ENCODE measurements at places on chromosomes 13 and 19. TPM values are rescaled to one million over a fixed set of nuclear protein-coding genes. Genes with fewer than 3 reads are reported as not detected.

- DNase-seq, result no peak
- no peak overlapping the region for H3K4me3 ChIP-seq
- H3K27ac ChIP-seq, result no peak overlapping the region
Measured at GRCh38 chr19:3441986-3442329, 38.4 kb downstream of the SMIM24 start.

DNA sequence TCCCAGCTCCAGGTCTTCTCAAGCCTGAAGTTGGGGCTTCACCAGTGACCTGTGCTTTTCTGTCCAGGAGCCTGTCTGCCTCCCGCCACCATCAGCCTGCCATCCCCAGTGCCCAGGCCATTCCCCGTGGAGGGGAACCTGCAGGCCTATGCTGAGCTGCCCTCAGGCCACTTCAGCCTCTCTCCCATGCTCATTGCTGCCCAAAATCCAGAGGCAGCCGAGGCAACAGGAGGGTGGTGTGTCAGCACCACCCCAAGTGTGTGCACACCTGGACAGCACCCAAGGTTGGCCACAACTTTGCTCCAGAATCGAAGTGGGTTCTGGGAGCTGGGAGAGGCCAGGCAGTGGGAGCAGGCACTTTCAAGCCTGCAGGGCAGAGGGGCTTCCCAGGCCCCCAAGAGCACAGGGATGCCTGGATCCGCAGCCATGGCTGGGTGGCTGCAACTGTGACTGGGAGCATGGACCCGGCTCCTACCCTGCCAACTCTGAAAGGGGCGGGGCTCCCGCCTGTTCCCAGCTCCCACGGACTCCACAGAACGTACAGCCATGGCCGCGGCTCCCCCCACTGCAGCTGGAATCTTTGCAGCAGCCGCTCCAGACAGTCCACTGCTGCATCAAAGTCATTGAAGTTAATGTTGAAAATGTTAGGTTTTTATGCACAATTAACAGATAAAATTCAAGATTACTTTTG lies 1747.0 kb downstream of the OLFM4 start:
- H3K27me3 ChIP-seq, result no peaks in the 10 kb centered on the region
- no peaks in the 10 kb centered on the region for H3K4me1 ChIP-seq
- DNase-seq, result no peak
- H3K4me3 ChIP-seq, result no peak overlapping the region
- no peaks in the 10 kb centered on the region for H3K36me3 ChIP-seq

- no peak overlapping the region for H3K4me3 ChIP-seq
- no peaks in the 10 kb centered on the region for H3K27me3 ChIP-seq
- DNase-seq, result peak; percentile 91
- H3K27ac ChIP-seq, result no peak overlapping the region
- H3K36me3 ChIP-seq, result peaks cover 33% of the 10 kb centered on the region
- H3K4me1 ChIP-seq, result no peaks in the 10 kb centered on the region
Measured at GRCh38 chr19:38142176-38143035, 81.6 kb downstream of the DPF1 start.

The ATG4D gene
- total RNA-seq, result 11.6 TPM

DNA sequence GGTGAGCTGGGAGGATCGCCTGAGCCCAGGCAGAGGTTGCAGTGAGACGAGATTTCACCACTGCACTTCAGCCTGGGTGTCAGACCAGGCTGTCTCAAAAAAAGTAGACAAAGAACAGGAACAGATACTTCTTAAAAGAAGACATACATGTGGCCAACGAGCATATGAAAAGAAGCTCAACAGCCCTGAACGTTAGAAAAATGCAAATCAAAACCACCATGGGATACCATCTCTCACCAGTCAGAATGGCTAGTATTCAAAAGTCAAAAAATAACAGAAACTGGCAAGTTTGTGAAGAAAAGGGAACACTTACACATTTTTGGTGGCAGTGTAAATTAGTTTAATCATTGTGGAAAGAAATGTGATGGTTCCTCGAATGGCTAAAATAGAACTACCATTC lies 3.0 kb upstream of the LGALS14 start:
- no peak overlapping the region for H3K4me3 ChIP-seq
- no peak overlapping the region for H3K27ac ChIP-seq
- peaks cover 6% of the 10 kb centered on the region for H3K27me3 ChIP-seq

DNA sequence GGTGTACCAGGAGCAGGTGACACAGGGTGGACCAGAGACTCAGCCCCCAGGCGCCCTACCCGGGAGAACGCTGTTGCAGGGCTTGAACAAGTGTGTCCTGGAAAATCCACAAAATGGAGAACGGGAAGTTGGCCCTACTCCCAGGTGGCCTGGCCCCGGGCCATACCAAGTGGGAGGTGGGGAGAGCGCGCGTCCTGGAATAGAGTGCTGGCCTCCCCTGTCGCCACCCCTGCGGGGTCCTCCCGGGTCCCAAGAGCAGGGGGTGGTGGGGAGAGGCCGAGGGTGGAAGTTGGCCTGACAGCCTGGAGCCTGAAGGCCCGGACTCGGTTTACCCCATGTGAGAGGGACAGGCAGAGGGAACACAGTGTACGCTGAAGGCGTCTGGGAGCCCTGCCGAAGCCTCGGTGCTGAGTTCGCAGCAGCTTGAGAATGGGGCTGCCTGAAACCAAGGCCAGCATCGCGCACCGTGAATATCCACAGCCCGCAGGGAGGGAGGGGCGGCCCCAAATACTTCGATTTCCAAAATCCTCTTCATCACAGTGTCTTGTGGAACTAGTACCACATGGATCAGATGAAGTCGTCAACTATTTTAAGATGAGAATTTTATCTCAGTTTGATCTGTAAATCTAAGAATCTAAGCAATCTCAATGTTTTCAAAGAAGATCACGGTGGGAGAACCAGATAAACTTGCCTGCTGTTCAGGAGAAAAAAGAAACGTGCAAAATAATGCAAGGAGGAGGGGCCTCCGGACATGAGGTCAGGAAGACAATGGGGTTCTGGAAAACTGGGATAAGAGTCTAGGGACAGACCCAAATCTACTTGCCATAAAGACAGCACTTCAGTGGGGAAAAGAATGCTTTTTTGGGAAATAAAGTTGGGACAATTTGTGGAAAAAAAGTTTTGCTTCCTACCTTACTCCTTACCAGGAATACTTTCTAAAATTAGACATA lies 10.4 kb upstream of the KLF16 start:
- H3K4me3 ChIP-seq, result no peak overlapping the region
- DNase-seq, result peak; percentile 74
- H3K36me3 ChIP-seq, result peaks cover 14% of the 10 kb centered on the region
- no peaks in the 10 kb centered on the region for H3K27me3 ChIP-seq

DNA sequence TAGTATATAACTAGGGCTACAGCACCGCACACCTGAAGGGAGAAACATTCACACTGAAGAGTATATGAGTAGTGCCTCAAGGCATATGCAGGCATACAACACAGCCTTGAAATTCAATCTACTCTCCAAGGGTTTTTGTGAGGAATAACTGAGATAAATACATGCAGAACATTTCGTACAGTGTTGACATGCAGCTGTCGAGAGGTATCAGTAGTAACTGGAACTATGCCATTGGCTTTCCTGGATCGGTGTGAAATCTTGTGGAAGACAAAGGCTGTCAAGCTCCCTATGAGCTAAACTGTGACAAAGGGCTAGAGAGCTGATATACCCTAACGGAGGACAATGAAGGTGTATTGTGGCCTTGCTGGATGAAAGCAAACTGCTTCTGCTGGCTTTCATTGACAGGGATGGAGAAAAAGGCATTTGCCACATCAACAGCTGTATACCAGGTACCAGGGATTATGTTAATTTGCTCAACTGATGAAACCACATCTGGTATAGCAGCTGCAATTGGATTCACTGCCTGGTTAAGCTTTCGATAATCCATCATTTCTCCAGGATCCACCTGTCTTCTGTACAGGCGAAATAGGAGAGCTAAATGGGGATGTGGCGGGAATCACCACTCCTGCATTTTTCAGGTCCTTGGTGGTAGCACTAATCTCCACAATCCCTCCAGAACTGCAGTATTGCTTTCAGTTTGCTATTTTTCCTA lies 16.3 kb downstream of the MTRF1 start:
- DNase-seq, result no peak
- no peaks in the 10 kb centered on the region for H3K27me3 ChIP-seq
- H3K27ac ChIP-seq, result no peak overlapping the region
- H3K4me3 ChIP-seq, result no peak overlapping the region
- H3K36me3 ChIP-seq, result peaks cover 11% of the 10 kb centered on the region

DNA sequence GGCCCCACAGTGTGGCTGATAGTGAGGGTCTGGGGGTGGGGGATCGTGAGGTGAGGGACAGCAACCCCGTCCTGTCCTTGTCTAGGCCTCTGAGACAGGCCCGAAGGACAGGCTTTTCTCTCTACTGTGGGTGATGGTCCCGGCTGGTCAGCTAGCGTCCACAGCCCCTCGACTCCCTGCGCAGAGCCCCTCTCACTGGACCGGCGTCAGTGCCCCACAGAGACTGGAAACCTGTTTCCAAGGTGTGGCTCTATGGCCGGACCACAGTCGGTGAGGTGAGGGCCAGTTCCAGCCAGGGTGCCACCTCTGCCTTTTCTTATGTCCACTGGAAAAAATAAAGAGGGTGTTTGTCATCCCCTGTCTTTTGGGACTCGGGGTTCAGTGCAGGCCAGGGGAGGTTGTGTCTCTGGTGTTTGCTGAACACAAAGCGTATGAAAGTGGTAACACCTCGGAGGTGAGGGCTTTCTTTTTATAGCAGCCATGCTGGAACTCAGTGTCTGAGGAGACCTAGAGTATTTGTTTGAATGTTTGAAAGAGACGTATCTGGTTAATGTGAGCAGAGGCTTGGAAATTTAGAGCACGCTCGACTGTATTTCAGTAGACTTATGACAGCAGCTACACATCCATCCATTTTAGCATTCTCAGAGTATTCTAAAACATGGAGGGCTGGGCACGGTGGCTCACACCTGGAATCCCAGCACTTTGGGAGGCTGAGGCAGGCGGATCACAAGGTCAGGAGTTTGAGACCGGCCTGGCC lies 22.8 kb downstream of the ATP11A start:
- peak overlapping the region; percentile 87 for H3K27ac ChIP-seq
- no peaks in the 10 kb centered on the region for H3K36me3 ChIP-seq
- H3K27me3 ChIP-seq, result no peaks in the 10 kb centered on the region
- no peak overlapping the region for H3K4me3 ChIP-seq
- peaks cover 13% of the 10 kb centered on the region for H3K4me1 ChIP-seq
- DNase-seq, result no peak

- no peak overlapping the region for H3K4me3 ChIP-seq
- DNase-seq, result peak; percentile 61
- peaks cover 6% of the 10 kb centered on the region for H3K36me3 ChIP-seq
- H3K4me1 ChIP-seq, result no peaks in the 10 kb centered on the region
Measured at GRCh38 chr19:11227195-11227886, 12.1 kb upstream of the ANGPTL8 start.

The SPRED3 gene
- 1.8 TPM for total RNA-seq

- H3K27me3 ChIP-seq, result no peaks in the 10 kb centered on the region
- peak; percentile 98 for DNase-seq
- peak within 1 kb of the TSS; percentile 80 for H3K27ac ChIP-seq
- peaks cover 15% of the 10 kb centered on the region for H3K36me3 ChIP-seq
- peaks cover 33% of the 10 kb centered on the region for H3K4me1 ChIP-seq
- H3K4me3 ChIP-seq, result peak within 1 kb of the TSS; percentile 85
Measured at GRCh38 chr19:55640577-55641425, at the start of gene ZNF580. ZNF580 (plus strand) TSS chr19:55641002; CDS start chr19:55642509, 1,507 bp downstream.

Measured in osteoblast (primary cell).